Myocyte (in vitro differentiated cells): ENCODE measurements at places on chromosomes 3 and 15. TPM values are rescaled to one million over a fixed set of nuclear protein-coding genes. Genes with fewer than 3 reads are reported as not detected.

DNA sequence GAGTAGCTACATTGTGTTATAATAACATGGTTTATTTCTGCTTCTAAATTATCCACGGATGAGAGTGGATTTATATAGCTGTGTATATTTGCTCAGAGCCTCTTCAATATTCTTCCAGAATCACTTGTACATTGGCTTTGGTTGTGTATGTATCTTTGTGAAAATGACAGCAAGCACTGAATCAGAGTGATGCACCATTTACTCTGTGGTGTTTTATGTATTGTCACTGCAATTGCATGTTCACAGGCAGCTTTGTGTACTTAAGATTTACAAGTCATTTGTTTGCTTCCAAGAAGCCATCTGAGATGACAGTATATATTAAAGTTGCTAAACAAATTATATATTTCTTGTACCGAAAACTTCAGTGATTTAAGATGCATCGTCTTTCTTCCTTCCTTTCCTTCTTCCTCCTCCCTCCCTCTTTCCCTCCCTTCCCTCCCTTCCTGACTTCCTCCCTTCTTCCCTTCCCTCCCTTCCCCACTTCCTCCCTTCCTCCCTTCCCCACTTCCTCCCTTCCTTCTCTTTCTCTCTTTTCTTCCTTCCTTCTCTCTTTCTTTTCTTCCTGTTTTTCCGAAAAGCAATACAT lies 362.3 kb upstream of the GOLIM4 start:
- DNase-seq = no peak

- no peak for DNase-seq
Observed at GRCh38 chr3:13877911-13878280, 2.0 kb downstream of the WNT7A start.

GRCh38 chr3:193207290-193208273 lies 33.4 kb upstream of the PLAAT1 start:
- DNase-seq = no peak

DNA sequence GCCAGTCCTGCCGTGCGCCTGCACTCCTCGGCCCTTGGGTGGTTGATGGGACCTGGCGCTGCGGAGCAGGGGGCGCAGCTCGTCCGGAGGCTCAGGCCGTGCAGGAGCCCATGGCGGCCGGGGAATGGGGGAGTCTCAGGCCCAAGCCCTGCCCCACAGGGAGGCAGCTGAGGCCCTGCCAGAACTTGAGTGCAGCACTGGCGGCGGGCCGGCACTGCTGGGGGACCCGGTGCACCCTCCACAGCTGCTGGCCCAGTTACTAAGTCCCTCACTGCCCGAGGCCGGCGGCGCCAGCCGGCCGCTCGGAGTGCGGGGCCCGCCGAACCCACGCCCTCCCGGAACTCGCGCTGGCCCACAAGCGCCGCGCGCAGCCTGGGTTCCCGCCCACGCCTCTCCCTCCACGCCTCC lies 190.9 kb upstream of the MME start:
- DNase-seq = no peak

GRCh38 chr3:9441501-9442221 lies 44.2 kb downstream of the SETD5 start:
- no peak for DNase-seq

Gene C3orf80
- total RNA-seq = 0.21 and 0.83 TPM in 2 replicates
